ENCODE measurements at places on chromosomes 7 and 10.

DNA sequence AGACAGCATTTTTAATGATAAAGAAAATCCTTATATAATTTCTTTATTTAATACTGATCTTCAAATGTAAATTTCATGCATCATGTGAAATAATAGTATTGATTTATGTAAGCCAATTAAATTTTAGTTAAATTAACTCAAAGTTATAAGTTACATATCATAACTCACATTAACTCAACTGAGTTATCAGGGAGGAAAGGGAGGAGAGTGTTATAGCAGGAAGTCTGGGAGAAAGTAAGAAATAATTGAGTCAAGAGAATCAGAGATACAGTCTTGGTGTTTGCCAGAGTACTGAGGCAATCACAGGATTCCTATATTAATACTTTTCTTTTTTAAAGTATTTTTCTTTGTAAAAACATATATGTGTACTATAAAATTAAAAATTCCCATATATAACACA is 4.0 kb downstream of the BICC1 start:
- DNase-seq: no peak

DNA sequence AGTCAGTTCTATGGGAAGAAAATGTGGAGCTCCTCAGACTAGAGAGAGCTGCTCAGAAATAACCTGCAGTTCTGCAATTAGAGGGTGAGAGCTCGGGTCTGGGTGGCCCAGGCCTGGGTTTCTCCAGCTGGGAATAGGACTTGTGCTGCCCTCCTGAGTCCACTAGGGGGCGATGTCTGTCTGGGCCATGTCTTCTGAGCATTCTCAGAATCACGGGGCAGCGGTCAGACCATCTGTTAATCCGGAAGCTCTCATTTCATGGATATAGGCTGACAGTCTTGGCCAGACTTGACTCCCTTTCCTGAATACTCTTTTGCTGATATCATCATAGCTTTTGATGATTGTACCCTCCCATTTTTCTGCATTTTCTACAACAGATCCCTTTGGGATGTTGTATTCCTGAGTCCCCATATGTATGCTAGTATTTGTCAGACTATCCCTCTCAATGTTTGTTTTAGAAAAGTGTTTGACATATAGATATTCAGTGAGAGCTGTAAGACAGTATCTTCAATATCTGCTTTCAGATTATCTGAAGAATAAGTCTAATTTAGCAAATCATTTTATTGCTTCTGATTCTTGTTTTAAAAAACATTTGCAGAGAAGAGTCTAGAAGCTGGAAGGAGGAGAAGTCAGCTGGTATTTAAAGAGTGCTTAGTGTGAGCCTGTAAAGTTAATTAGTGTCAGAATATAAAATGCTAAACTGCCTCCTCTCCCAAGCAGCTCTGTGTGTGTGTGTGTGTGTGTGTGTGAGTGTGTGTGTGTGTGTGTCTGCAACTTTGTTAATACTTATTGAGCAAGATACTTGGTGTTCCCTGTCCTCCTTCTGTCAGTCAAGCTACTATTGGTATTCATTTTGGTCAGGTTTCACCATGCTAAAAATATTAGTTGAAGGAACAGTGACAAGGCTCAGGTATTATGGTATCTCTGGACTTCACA is 38.0 kb downstream of the STARD3NL start:
- peak; percentile 87 for DNase-seq

DNA sequence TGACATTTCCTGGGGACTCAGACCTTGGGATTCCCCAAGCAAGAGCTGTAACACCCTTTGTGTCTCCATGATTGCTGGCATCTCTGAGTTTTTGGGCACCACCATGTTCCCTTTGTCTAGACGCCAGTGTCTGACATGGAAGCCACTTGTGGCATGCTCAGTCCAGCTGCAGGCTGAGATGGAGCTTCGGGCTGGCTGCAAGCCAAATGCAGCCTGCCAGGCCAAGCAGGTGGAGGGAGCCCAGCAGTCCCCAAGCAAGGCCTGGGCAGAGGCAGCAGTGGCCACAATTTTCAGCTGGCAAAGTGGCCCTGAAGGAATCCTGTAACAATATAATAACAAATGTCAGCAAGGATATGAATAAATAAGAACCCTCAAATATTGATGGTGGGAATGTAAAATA is 86.2 kb upstream of the ABCB5 start:
- DNase-seq: peak; percentile 13

DNA sequence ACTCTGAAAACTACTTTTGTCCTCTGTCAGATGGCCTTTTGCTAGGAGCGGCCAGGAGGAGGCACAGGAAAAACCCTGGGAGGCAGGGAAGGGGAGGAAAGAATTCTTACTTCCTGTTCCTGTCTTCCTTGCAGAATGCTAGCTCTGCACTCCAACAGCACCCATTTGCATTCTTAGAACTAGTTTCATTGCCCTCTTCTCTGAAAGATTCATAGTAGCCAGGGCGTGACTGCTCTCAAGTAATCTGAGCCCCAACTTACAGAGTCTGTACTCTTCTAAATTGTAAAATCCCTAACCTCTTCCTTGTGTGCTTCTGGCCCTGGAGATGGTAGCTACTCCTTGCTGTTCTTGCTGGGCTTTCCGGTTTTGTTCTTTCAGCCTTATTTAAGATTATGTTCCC is 75.3 kb upstream of the STEAP1 start:
- DNase-seq: no peak
